ENCODE measurements at places on chromosomes 7 and 10.

DNA sequence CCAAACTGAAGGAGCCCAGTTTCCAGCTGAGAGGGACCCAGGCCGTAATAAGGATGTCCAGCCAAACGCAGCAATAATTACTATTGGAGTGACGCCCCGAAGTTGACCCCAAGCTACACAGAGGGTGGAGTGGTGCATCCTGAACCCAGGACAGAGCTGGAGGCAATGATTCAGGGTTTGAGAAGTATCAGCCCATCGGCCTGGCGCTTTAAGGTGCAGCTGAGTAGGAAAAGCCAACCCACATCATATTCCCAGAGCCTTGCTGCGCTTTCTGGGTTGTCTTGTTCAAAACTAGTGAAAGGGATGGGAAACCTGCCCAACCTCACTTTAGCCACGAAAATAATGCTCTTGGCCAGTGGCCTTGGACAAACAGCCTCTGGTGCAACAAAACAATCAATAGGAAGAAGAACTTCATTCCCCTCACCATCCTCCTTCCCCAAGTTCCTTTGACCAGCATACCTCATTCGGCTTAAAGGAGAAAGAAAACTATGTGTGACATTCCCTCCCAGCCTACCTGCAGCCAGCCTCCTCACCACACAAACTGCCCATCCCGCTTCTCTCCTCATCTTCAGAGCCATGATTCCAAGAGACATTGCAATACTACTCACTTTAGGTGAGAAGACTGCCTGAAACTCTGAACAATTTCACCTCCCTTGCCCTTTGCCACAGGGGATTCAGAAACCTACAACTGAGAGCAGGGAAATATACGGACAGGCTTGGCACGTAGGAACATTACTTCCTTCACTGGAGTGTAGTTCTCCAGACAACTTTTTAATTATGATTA is 217.2 kb upstream of the MKLN1 start:
- no peak for DNase-seq

DNA sequence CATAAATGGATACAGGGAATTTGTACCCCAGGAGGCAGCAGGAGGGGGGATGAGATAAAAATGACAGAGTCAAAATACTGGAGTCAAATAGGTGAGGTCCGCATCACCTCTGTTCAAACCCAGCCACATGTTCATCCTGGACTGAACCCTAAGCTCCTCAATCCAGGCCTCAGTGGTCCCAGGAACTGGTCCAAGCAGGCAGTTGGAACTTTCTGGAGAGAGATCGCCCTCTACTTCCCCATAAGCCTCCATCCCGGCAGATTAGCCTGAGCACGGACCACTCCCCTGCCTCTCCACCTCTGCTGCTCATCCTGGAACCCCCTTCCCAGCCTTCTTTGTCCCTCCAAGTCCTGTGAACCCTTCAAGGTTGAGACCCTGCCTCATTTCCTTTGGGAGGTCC is 959.7 kb upstream of the ZNF722 start:
- no peak for DNase-seq

GRCh38 chr7:151056666-151057505 is 811 bp downstream of the CDK5 start:
- no peak for DNase-seq

- no peak for DNase-seq
These were observed 15.6 kb downstream of the KLHL7 start for GRCh38 chr7:23121165-23121564.

DNA sequence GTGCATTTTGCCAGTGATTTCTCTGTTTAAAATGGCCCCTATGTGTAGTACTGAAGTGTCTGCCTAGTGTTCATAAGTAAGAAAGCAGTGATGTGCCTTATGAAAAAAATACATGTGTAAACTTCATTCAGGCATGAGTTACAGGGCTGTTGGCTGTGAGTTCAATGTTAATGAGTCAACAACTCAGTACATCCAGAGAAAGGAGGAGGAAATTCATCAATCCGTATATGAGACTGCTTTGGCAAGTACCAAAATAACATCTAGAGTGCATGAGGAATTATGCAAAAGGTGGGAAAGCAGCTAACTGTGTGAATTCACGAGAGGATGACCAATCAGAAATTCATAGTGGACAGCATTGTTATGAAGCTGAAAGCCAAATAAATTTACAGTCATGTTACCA is 255.6 kb downstream of the ZEB1 start:
- DNase-seq = no peak

DNA sequence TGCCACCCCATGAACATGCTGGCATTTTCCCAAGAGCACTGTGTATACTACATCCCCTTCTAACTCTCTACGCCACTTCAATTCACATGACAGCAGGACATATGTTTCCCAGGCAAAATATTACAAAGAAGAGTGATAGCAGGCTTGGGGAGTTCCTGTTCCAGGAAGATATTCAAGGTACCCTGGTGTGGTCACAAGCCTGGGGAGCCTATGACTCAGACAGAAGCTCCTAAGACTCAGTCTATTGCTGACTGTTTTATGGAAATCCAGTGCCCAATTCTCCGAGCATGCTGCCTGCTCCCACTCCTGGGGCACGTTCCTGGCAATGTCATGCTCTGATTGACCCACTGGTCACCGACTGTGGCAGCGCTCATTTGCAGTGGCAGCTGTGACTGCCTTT is 23.5 kb upstream of the ABLIM1 start:
- DNase-seq = no peak

- DNase-seq = no peak
These were observed 44.1 kb downstream of the IKZF1 start for GRCh38 chr7:50348469-50349162.

GRCh38 chr10:124709861-124710260 is 34.3 kb downstream of the FAM53B start:
- DNase-seq = no peak

GRCh38 chr7:142321391-142321790 is 63.5 kb upstream of the PRSS58 start:
- no peak for DNase-seq

DNA sequence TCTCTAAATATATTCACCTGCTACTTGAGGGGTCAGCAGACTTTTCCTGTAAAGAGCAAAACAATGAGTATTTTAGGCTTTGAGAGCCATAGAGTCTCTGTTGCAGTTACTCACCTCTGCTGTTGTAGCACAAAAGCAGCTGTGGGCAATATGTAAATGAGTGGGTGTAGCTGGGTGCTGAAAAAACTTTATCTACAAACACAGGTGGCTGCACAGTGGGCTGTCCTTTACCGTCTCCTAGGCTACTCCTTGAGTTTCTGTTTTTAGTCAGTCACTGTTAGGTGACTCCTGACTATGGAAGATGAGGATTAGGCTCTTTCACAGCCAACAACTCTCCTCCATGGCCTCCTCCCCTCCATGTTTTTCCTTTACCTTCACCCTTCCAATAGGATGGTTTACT is 286.1 kb upstream of the C7orf33 start:
- peak; percentile 27 for DNase-seq

GRCh38 chr7:69603937-69604494 is 5.7 kb downstream of the AUTS2 start:
- DNase-seq = no peak

- DNase-seq = no peak
These were observed 140.8 kb downstream of the ADAM12 start for GRCh38 chr10:126247446-126247975.

GRCh38 chr7:148242294-148242821 is 348.2 kb upstream of the C7orf33 start:
- DNase-seq = peak; percentile 33

DNA sequence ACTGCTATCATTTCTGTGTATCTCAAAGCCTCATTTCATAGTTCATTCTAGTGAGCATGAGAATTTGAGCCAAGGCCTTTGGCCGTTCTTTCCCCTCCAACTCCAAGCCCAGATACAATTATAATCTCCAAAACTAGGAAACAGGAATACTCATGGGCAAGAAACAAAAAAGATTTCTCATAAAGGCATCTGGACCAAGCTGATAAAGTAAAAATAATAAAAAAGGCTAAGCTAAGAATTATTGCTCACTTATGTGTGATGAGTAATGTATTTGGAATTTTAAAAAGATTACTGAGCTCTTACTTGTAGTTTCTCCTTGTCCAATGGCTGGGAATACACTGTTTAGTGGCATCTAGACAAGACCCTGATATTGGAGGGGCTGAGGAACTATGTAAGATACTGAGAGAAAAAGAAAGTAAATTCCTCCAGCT is 196.4 kb upstream of the POM121L12 start:
- DNase-seq = no peak

DNA sequence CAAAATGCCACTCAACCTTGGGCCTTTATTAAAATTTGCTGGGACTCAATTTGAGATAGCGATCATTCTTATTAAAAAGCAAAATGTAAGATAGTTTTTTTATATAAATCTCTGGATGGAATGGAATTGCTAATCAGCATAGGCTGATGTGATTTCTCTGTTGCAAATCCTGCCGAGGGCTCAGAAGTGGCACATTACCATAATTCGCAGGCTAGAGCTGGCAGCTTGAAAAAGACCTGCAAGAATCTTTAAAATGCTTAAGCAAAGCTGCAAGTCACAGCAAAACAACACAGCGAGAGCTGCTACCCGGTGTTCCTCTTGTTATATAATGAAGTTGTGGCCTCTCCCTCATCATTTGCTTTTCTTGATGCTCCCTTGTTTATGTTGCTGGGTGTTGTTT is 448.1 kb downstream of the GATA3 start:
- no peak for DNase-seq

DNA sequence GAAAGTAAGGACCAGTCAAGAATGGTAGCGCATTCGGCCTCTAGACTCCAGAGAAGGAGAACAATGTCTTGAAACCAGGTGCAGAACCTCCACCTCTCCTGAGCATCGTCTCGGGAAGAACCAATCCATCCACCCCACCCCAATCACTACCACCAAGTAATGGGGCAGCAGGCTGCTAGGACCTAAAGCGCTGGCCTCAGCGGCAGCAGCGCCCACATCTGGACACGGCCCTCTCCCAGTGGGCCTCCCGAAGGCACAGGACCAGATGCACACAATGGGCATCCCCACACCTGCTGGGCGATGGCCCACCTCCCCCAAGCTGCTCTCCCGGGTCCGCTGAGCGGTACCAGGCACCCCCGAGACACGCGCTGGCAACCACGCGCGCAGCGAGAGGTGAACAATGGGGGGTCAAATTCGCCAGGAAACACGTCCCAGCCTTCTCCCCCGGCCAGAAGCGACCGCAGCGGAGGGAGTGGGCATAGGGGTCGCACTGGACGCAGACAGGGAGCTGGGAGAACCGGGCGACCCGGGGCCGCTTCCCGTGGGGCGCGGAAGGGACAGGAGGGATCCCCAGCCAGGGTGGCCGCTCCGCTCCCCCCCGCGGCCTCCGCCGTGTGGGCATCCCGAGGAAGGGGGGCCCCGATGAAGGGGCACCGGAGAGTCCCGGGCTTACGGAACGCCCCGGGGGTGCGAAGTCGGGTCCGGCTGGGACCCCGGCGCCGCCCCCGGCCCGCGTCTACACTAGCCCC is 506 bp downstream of the CTTNBP2 start:
- DNase-seq = no peak

DNA sequence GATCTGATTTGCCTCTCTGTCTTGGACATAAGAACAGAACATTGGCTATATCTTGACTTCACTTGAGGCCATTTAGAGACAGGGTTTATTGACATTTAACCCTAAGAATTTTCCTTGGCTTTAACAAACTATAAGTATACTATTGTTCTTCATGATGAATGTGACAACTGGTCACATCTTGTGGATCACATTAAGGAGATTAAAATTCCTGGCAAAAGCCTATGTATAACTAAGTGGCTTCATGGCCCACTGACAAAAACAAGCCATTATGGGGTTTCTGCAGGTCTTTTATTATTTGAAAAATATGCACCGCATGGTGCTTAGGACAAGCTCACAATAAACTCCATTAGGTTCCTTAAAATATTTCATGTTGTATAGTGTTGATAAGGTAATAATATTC is 54.8 kb downstream of the THNSL1 start:
- no peak for DNase-seq

DNA sequence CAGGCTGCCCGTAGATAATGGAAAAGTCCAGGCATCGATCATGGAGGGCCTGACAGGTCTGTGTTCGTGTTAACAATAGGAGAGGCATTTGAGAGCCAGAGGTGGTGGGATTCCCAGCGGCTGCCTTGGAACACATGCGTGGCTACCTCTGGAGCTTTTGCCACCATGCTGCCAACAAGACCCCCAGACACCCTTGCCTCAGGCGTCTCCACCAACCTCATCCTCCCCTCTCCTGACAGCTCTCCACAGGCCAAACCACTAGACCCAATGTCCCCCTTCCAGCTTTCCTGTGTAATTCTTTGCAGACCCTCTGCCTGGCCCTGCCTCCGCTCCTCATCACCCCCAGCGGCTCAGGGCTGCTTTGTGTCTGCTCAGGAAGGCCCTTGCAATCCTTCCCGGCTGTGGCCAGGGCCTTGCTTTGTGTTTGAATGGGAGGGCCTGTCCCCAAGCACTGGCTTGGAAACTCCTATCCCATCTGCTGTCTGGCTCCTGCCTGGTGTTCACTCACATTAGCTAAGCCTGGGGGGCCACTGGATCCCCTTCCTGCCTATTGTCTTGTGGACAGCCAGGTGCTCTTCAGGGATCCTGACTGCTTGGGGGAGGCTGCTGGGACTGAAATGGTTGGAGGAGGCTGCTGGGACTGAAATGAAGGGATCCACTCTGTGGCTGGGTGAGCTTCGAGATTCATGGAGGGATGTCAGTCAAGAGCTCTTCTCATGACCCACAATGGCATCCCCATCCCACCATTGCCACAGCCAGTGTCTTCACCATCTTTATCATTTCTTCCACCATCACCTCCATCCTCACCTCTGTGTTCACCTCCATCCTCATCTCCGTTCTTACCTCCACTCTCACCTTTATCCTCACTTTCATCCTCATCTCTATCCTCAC is 60.8 kb upstream of the ELN start:
- DNase-seq = no peak

GRCh38 chr7:6346581-6346980 is 74.2 kb upstream of the CYTH3 start:
- DNase-seq = no peak

- no peak for DNase-seq
These were observed 31.9 kb downstream of the WASL start for GRCh38 chr7:123716877-123717276.

DNA sequence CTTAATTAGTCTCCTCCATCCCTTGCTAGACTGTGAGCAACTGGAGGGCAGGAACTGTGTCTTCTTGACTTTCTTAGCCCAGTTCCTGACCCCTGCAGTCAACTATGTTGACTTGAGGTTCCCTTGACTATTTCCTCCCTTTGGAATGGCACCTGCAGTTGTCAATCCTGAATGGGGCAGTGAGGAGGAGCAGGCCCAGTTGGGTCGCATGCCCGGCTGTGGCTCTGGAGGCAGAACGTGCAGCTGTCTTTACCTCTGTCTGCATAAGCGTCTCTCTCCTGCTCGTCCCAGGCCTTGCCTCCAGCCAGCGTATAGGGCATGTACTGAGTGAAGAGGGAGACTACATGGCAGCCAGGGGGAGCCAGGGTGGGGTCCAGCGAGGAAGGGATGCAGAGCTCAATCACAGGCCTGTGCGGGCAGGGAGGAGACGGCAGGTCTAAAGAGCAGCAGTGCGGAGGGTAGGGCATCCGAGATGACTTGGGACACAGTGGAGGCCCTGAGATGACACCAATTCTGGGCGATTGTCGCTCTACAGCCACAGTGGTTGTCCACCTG is 26.8 kb downstream of the PYROXD2 start:
- DNase-seq = no peak

GRCh38 chr10:96906864-96907263 is 74.8 kb downstream of the LCOR start:
- DNase-seq = no peak

- no peak for DNase-seq
These were observed 1.4 kb downstream of the PPP1R17 start for GRCh38 chr7:31688372-31688771.

GRCh38 chr7:386385-386784 is 96.4 kb downstream of the FOXL3 start:
- no peak for DNase-seq

Measured in NCI-H1417 treated with DMSO at 0.1 percent for 48 hours (cell line).